Endothelial cell (in vitro differentiated cells): ENCODE measurements at places on chromosomes 1 and 21.

GRCh38 chr1:64337926-64338325, 132.0 kb upstream of the CACHD1 start:
- no peak overlapping the region for H3K4me3 ChIP-seq
- no peaks in the 10 kb centered on the region for H3K36me3 ChIP-seq
- H3K27ac ChIP-seq: no peak overlapping the region
- peaks cover 4% of the 10 kb centered on the region for H3K4me1 ChIP-seq
- DNase-seq: no peak

DNA sequence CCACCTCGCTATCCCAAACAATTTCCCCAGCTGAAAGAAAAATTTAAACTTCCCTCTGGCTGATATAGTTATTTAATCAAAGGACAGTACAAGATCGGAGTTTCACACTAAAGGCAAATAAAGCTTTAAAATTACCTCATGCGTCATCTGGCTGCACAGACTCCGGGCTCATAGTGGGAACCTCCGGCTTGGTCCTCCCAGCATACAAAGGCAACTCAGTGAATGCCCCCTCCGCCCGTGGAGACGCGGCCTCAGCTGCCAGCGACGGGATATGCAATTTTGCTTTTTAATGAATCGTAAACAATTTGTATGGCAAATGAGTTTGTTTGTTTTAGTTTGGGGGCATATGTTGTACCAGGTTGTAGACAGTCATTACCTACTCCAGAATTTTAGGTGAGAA, 214.6 kb upstream of the NFIA start:
- H3K36me3 ChIP-seq: no peaks in the 10 kb centered on the region
- no peak overlapping the region for H3K27ac ChIP-seq
- H3K4me3 ChIP-seq: no peak overlapping the region
- peaks cover under 1% of the 10 kb centered on the region for H3K27me3 ChIP-seq

DNA sequence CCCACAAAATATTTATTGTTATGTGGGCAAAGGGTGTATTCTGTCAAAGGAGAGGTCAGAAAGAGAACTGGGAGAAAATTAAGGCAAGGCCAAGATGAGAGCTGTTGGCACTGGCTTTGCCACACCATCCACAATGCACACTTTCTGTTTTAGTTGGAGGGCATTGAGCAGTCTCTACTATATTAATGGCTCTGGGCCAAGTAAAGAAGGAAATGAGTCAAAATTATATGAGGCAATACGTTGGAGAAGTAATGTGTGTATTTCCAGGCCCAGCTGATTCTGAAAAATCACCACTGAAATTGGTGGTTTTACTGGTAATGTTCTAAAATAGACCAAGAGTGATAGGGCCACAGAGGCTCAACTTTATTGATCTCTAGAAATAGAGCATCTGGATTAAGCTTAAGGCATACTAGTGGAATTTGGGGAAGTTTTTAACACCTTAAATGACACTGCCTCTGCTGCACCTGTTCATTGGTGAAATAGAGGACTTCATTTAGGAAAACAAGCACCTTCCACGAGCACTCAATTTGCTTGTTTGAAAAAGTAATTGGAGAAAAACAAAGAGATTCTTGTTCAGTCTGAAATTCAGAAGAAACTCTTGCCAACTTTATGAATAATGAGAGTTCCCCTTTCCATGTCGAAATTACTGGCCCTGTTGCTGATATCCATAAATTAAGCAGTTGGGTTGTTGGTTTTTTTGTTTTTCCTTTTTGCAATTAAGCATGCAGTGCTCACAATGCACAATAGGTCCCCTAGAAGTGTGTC, 424.9 kb downstream of the ADGRL2 start:
- H3K27me3 ChIP-seq: no peaks in the 10 kb centered on the region
- peaks cover 6% of the 10 kb centered on the region for H3K4me1 ChIP-seq
- no peak overlapping the region for H3K4me3 ChIP-seq
- no peak overlapping the region for H3K27ac ChIP-seq

DNA sequence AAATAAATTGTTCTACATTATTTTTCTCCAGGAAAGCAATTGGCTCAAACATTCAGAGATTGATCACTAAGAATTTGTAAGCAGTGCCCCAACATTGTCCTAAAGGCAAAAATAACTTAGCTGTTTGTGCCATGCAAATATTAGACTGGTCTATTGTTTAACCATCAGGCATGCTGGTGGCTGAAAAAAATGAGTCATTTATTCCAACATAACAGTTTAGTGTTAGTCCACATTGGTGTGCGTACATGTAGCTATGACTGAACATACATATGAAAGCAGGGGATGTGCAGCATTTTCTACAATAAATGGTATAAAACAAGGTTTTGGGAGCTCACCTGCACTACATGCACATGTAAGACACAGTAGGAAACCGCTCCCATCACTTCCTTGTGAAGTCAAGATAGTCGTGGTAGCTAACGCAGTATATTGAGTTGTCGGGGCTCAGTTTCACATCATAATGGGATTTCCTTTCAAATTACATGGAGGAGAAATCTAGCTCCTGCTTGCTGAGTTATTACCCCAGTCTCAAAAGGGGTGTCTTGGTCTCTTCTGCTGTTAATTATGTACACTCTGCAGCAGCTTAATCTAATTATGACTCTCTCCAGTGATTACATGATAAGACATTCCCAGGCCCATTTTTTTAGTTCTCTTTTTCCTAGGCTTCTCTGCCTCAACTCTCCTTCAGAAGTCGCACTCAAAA, 199.4 kb downstream of the LYPLAL1 start:
- no peak overlapping the region for H3K4me3 ChIP-seq
- no peaks in the 10 kb centered on the region for H3K36me3 ChIP-seq
- H3K27ac ChIP-seq: no peak overlapping the region
- no peaks in the 10 kb centered on the region for H3K27me3 ChIP-seq

DNA sequence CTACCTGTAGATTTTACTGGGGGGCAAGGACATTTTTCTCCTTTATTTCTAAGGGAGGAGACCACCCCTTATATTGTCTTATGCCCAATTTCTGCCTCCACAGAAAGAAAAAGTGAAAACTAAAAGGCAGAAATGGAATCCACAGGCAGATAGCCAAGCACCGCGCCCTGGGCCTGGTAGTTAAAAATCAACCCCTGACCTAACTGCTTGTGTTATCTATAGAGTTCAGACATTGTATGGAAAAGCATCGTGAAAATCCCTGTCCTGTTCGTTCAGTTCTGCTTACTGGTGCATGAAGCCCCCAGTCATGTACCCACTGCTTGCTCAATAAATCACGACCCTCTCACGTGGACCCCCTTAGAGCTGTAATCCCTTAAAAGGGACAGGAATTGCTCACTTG, 33.7 kb upstream of the IL6R start:
- H3K4me1 ChIP-seq: no peaks in the 10 kb centered on the region
- no peaks in the 10 kb centered on the region for H3K36me3 ChIP-seq
- H3K27me3 ChIP-seq: no peaks in the 10 kb centered on the region
- DNase-seq: no peak
- no peak overlapping the region for H3K4me3 ChIP-seq

GRCh38 chr1:55522982-55523381, 307.8 kb upstream of the USP24 start:
- no peaks in the 10 kb centered on the region for H3K36me3 ChIP-seq
- peaks cover 2% of the 10 kb centered on the region for H3K27me3 ChIP-seq
- H3K27ac ChIP-seq: no peak overlapping the region
- DNase-seq: no peak
- H3K4me3 ChIP-seq: no peak overlapping the region
- H3K4me1 ChIP-seq: no peaks in the 10 kb centered on the region

- no peak overlapping the region for H3K27ac ChIP-seq
- no peak overlapping the region for H3K4me3 ChIP-seq
- peaks cover 10% of the 10 kb centered on the region for H3K4me1 ChIP-seq
- peaks cover 3% of the 10 kb centered on the region for H3K27me3 ChIP-seq
- no peak for DNase-seq
Measured at GRCh38 chr1:34007760-34008159, 143.9 kb downstream of the HMGB4 start.

DNA sequence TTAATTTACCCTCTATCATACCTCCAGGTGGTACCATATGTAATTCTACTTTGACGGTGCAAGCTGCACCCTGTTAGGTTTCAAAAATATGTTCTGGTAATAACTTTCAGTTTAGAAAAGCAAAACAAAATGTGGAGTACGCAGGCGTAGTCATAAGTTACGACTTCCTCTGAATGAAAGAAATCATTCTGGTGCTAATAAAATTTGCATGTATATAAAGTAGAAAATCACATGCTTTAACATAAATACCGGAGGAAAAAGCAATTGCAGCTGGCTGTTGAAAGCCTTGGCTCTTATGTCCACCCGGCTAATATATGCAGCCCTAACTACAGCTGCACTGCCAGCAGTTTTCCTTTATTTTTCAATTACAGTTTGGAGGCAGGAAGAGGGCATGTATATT, 65.2 kb upstream of the TMPRSS15 start:
- H3K4me1 ChIP-seq: peaks cover 10% of the 10 kb centered on the region
- H3K27ac ChIP-seq: no peak overlapping the region
- no peaks in the 10 kb centered on the region for H3K36me3 ChIP-seq
- no peak for DNase-seq

DNA sequence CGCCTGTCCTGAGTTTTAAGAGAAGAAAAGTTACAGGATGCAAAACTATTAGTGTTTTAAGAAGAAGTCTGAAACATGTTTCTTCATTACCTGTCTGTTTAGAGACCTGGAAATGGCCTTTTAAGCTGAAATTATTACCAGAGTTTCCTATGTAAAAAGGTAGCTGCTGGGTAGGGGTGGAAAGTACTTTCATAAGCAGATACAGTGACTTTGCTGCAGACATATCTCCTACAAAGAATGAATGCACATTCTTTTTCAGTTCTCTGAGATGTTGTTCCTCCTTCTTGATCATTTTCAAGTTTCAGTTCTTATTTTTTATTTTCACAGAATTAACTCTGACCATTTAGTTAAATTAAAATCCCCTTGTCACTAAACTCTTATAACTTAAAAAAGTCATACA, 1329.6 kb downstream of the KCNT2 start:
- DNase-seq: no peak
- no peaks in the 10 kb centered on the region for H3K36me3 ChIP-seq
- H3K27ac ChIP-seq: no peak overlapping the region
- no peak overlapping the region for H3K4me3 ChIP-seq

DNA sequence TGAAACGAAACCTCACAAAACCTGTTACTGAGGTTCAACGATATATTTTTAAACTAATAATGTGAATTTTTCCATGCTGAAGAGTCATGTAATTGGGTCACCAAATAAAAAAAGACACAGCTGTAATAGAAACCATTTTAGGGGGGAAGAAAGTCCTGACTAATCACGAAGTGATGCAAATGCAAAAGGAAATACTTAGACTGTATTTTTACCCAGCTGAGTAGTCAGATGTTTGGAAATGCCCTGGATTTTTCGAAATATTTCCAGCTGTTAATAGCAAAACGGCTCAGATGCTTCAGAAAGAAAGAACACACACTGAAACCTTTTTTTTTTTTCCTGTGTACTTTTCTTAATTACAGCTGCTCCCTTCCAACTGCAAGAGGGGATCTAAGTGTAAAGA, 210.3 kb downstream of the SETD4 start:
- H3K4me1 ChIP-seq: no peaks in the 10 kb centered on the region
- H3K27me3 ChIP-seq: peaks cover 4% of the 10 kb centered on the region
- no peak overlapping the region for H3K4me3 ChIP-seq
- H3K27ac ChIP-seq: no peak overlapping the region

DNA sequence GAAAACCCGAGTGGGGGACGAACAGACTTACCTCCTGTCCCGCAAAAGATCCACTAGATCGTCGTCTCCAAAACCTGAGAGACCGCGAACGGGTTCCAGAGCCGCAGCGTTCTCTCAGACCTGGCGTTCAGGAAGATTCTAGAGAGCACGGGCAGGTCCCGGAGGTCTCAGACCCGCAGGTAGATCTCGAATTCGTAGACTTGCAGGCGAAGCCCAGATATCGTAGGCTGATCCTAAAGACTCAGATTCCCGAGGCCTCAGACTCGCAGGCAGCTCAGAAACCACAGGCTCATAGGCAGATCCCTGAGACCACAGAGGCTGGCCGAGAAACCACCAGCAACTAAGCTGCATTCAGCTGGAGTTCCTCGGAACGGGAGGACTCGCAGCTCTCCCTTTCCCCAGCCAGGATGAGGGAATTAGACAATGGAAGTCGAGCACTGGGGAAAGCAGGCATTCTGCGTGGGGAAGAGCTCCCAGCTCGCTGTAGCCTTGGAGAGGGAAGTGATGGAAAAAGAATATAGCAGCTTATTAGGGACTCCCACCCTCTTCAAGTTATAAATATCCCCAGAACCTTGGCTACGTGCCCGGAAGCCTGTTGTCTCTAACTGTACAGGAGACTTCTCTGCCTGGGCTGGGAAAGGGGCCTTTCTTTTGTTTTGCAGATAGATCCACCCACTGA, at the start of gene ZNF436:
Gene ZNF436, minus strand, starts transcription at position 502 of the 679 bp plus-strand sequence. CDS start 1,831 bp downstream, outside the sequence.
- H3K4me3 ChIP-seq: peak within 1 kb of the TSS; percentile 96
- H3K4me1 ChIP-seq: peaks cover 46% of the 10 kb centered on the region
- H3K27me3 ChIP-seq: peaks cover 20% of the 10 kb centered on the region

GRCh38 chr1:207658904-207659485, 14.1 kb downstream of the CR1L start:
- DNase-seq: no peak
- H3K4me1 ChIP-seq: no peaks in the 10 kb centered on the region
- H3K4me3 ChIP-seq: no peak overlapping the region
- peaks cover 42% of the 10 kb centered on the region for H3K36me3 ChIP-seq

DNA sequence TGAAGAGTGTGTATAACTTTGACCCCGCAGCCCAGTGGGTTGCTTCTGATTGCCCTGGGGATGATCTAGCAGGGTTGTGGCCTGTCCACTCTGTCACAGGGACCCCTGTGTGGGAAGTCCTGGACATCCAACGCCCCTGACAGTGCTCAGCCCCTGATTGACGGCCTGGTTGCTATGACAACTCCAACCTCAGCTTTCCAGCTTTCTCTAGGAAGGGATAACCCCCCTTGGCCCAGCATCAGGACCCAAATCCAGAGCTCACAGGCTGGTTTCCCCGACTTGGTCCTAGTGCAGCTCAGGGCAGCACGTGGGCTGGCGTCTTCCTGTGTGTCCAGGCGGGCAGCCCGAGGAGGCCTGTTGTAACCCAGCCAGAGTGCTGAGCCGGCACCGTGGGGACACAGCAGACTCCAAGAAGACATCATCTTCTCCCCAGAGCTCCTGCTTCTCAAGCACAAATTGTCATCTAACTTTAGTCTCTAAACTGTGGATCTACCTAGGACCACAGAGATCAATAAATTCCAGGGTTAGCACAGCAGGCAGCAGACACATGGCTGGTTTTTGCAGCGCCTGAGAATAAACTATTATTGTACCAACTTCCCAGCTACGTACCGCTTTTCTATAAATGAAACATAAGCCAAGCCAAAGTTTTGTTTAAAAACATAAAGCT, 18.9 kb upstream of the PDXK start:
- H3K27ac ChIP-seq: no peak overlapping the region
- no peak overlapping the region for H3K4me3 ChIP-seq
- peaks cover 8% of the 10 kb centered on the region for H3K4me1 ChIP-seq
- DNase-seq: no peak

DNA sequence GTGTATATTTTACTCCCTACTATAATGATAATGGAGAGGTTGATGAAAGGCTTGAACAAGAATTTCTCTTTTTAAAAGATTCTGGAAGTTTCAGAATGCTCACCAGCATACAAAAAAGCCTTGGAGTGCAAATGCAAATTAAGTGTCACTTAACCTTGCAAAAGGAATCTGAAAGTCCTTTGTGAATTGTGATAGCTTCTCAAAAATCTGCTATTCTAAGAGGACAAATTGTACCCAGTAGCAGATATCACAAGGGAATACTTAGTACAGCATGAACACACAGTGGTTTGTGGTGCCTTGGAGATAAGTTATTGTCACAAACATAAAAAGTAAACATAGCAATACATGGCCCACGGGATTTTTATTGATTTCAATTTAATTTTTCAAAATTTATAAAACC, 1208.3 kb upstream of the B3GALT2 start:
- no peaks in the 10 kb centered on the region for H3K4me1 ChIP-seq
- no peak overlapping the region for H3K27ac ChIP-seq
- H3K4me3 ChIP-seq: no peak overlapping the region
- DNase-seq: no peak

- no peak overlapping the region for H3K27ac ChIP-seq
- no peak for DNase-seq
- H3K27me3 ChIP-seq: no peaks in the 10 kb centered on the region
- H3K36me3 ChIP-seq: no peaks in the 10 kb centered on the region
- peaks cover 4% of the 10 kb centered on the region for H3K4me1 ChIP-seq
Measured at GRCh38 chr1:199297174-199297573, 658.3 kb downstream of the PTPRC start.
